ENCODE measurements at places on chromosomes 12 and 14. TPM values are rescaled to one million over a fixed set of nuclear protein-coding genes. Genes with fewer than 3 reads are reported as not detected.

YLPM1 gene
- total RNA-seq = 11.6 TPM

EFS gene
- 6.2 TPM for total RNA-seq

RCOR1 gene
- total RNA-seq = 27.0 TPM

AQP2 gene
- total RNA-seq = not detected

EP400 gene
- 6.5 TPM for total RNA-seq

All from nasal cavity respiratory epithelium epithelial cell of viscerocranial mucosa (primary cell).